Left forelimb (tissue), 1 donor: ENCODE measurements at places on chromosomes 2 and 18.

DNA sequence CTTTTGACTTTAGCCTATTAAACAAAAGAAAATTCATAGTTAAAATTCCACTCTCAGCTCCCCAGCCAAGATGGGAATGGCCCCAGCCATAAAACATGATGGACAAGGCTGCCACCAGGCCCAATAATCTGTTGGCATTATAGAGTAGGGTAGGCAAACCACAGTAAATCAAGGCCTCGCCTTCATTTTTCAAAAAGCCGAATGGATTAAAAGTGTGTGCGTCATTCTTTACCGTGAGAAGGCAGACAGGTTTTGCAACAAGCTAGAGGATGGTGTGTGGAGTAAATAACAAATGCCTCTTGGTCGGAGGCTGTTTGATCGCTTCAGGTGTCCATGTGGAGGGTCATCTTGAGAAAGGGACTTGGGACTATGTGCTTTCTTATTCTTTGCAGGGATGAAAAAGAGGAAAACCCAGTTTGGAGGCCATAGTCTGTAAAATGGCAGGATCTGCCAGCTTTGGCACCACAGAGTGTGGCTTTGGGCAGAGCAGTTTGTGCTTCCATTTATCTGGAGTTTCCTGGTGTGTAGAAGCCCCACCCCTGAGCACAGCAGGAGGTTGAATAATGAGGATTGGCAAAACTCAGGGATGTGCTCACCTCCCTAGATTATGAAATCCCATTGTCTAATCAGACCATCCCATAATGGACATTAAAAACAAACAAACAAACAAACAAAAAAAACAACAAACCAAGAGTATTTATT is 57.1 kb upstream of the ITGB6 start:
- no peak for DNase-seq

GRCh38 chr2:51219468-51219867 is 187.5 kb upstream of the NRXN1 start:
- no peak for DNase-seq

DNA sequence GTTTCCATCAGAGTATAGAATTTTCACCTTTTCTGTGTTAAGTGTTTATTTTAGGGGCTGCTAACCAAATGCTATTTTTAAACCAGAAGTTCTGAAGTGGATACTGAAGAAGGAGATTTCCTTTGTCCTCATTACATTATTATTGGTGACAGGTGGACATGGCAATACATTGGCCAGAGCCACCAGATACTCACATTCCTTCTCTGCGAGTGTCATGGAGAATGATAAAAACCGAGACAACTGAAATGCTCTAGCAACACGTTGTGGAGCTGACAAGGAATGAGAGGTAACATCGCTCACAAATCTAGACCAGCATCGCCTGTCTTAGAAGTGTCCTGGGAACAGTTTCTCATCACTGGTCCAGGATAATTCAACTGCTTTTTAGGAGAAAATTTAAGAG is 241.2 kb downstream of the IRS1 start:
- DNase-seq, result no peak

GRCh38 chr2:73105511-73105971 is 7.2 kb downstream of the RAB11FIP5 start:
- DNase-seq, result no peak

DNA sequence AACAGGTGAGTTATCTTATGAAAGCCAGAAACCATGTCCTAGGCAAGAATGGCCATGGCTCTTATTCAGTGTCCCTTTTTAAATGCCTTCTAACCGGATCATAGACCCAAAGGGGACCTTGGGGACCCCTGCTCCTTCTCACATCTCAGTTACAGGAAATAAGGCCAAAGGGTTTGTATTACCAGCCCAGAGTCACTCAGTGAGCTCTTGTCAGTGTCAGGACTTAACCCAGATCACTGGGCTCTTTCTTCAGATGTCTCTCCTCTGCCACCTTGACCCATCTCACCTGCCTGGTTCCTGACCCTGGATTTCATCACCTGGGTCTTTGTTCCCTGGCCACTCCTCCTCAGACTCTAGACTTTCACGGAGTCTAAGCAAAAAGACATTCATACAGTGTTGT is 556.7 kb downstream of the CMPK2 start:
- no peak for DNase-seq

- DNase-seq, result no peak
Observed at GRCh38 chr2:70396612-70397011, 94.7 kb upstream of the FAM136A start.

DNA sequence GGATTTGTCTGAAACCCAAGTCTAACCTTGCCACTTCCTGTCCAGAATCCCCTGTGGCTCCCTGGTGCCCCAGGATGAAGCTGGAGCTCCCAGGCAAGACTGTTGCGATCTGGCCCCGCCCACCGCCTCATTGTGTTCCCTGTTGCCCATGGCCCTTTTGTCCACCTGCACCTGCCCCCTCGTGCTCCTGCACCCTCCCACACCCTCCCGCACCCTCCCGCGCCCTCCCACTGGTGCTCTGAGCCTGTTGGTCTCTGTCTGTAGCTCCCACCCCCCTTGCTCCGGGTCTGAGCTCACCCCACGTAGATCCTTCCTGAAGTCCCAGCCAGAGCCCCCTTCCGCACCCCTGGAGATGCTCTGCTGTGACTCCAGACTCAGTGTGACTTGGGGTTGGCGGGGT is 244.4 kb downstream of the ATAD2B start:
- no peak for DNase-seq

DNA sequence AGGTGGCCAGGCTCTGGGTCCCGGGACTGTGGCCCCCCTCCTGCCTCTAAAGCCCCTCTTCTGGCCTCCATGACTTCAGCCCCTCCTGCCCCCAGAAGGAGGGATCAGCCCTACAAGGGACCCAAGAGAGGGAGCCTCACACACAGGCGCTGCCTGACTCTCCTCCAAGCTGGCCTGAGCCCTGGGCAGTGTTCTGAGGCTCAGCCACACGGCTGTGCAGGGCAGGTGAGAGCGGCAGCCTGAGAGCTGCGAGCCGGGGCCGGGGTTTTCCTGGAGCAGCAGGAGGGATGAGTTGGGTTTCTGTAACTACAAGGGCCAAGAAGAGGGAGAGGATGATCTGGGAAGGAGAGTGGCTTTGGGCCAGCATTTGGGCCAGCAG is 70.1 kb downstream of the HPCAL1 start:
- DNase-seq, result no peak

- DNase-seq, result no peak
Observed at GRCh38 chr2:48961009-48961408, 193.3 kb downstream of the FSHR start.
